ENCODE measurements at places on chromosomes 1 and 21.

- peak; percentile 32 for DNase-seq
Observed at GRCh38 chr1:174262349-174263241, 103.3 kb downstream of the RABGAP1L start.

- no peak for DNase-seq
Observed at GRCh38 chr1:226203240-226203639, 16.7 kb upstream of the ACBD3 start.

- DNase-seq: no peak
Observed at GRCh38 chr21:34912022-34912945, 136.8 kb downstream of the RUNX1 start.

- DNase-seq: peak; percentile 10
Observed at GRCh38 chr1:7149080-7149838, 364.0 kb downstream of the CAMTA1 start.
